ENCODE measurements at places on chromosomes 4 and X. TPM values are rescaled to one million over a fixed set of nuclear protein-coding genes. Genes with fewer than 3 reads are reported as not detected.

The FHDC1 gene
- 4.8 TPM for total RNA-seq

The HSD17B13 gene
- 0.60 TPM for total RNA-seq

The VEGFD gene
- total RNA-seq: 0.46 TPM

The TEX13C gene
- total RNA-seq: not detected

The ANXA10 gene
- total RNA-seq: not detected

The ADGRL3 gene
- total RNA-seq: 70.0 TPM

DNA sequence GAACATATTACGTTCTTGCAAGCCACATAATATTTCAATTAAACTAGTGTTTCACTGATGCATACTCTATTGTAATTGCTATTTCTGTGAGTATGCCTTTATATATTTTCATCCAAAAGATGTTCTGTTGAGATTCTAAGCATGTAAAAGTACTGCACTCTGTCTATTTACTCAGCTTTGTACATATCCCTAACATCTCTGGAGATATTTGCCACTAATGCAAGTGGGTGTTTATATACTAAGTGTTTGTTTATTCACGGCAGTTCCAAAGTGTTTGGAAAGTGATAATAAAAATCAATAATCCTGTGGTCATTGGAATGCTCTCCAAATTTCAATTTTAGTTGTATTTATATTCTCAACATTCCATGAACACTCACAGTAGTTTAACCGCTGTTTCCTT, 1989.0 kb downstream of the C4orf33 start:
- H3K27ac ChIP-seq: no peak overlapping the region
- H3K36me3 ChIP-seq: no peaks in the 10 kb centered on the region
- no peaks in the 10 kb centered on the region for H3K27me3 ChIP-seq
- H3K4me3 ChIP-seq: no peak overlapping the region
- no peak for DNase-seq

DNA sequence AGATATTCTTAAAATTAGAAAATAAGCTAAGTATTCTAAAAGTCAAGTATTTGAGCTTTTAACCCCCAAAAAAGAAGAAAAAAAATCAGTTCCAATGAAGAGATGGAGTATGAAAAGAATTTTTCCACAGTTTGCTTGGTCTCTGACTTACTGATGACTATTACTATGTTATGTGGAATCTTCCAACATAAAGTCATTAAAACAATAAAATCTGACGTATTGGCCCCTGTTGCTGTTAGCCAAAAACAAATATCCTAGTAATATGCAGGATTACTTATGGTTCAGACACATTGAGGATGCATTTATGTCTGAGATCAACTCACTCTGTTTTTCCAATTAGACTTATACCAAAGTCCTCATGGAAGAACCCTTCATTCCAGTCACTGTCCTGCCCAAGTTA, 517.2 kb upstream of the ADGRL3 start:
- H3K36me3 ChIP-seq: no peaks in the 10 kb centered on the region
- no peak overlapping the region for H3K27ac ChIP-seq
- no peak overlapping the region for H3K4me3 ChIP-seq
- H3K27me3 ChIP-seq: no peaks in the 10 kb centered on the region

- no peak overlapping the region for H3K27ac ChIP-seq
- H3K27me3 ChIP-seq: no peaks in the 10 kb centered on the region
- H3K36me3 ChIP-seq: peaks cover 22% of the 10 kb centered on the region
- no peaks in the 10 kb centered on the region for H3K4me1 ChIP-seq
Observed at GRCh38 chr4:82921795-82922194, 21.3 kb downstream of the THAP9 start.

- H3K27me3 ChIP-seq: no peaks in the 10 kb centered on the region
- no peak overlapping the region for H3K4me3 ChIP-seq
- no peak for DNase-seq
- no peak overlapping the region for H3K27ac ChIP-seq
Observed at GRCh38 chr4:52296341-52296740, 245.2 kb downstream of the SPATA18 start.

DNA sequence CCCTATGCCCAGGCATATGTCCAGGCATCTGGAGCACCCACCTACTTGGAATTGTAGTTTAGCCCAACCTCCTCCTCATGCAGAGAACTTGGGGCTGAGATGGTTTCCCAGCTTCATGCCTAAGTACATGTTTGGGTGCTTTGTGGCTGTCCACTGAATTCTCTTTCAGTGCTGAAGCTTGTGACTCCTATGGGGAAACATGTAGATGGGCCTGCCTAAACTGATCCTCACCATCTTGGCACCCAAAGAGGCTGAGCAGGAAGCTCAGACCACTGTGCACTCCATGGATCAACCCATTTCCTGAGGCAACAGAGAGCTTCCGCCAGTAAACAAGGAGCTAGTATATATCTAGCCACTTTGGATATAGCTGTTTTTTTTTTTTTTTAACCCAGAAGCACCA, 2733.7 kb downstream of the PCDH7 start:
- H3K4me1 ChIP-seq: no peaks in the 10 kb centered on the region
- no peak overlapping the region for H3K4me3 ChIP-seq
- DNase-seq: no peak
- no peak overlapping the region for H3K27ac ChIP-seq
- no peaks in the 10 kb centered on the region for H3K36me3 ChIP-seq

- no peaks in the 10 kb centered on the region for H3K27me3 ChIP-seq
- no peak for DNase-seq
- peaks cover 22% of the 10 kb centered on the region for H3K4me1 ChIP-seq
Observed at GRCh38 chr4:163566257-163566796, 71.8 kb downstream of the TMA16 start.

- DNase-seq: no peak
- H3K4me1 ChIP-seq: no peaks in the 10 kb centered on the region
- H3K27ac ChIP-seq: no peak overlapping the region
- no peak overlapping the region for H3K4me3 ChIP-seq
Observed at GRCh38 chr4:24010994-24011393, 121.1 kb upstream of the PPARGC1A start.

GRCh38 chrX:74372272-74372671, 49.0 kb upstream of the SLC16A2 start:
- no peaks in the 10 kb centered on the region for H3K27me3 ChIP-seq
- H3K27ac ChIP-seq: no peak overlapping the region
- no peak for DNase-seq
- H3K36me3 ChIP-seq: peaks cover 5% of the 10 kb centered on the region

DNA sequence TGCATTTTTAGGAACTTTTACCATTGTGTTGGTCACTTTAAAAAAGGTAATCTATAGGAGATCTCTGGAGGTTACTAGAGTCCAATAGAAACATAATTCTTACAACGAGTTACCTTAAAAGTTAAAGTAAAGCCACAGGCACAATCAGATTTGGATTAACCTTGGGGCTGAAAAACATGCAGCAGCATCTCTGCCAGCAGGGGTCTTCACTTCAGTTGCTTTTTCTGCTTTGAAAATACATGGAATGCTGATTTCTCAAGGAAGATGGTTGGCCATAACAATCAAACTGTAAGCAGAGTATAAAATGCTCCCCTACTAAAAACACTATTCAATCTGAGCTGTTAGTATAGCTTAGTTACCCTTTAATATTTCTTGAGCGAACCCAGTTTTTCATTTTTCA, 1072.3 kb upstream of the PCDH10 start:
- no peak overlapping the region for H3K27ac ChIP-seq
- DNase-seq: no peak
- H3K36me3 ChIP-seq: no peaks in the 10 kb centered on the region
- H3K4me1 ChIP-seq: no peaks in the 10 kb centered on the region
- no peaks in the 10 kb centered on the region for H3K27me3 ChIP-seq

GRCh38 chr4:101306764-101307615, 40.3 kb downstream of the PPP3CA start:
- H3K4me1 ChIP-seq: peaks cover 21% of the 10 kb centered on the region
- no peak overlapping the region for H3K4me3 ChIP-seq

DNA sequence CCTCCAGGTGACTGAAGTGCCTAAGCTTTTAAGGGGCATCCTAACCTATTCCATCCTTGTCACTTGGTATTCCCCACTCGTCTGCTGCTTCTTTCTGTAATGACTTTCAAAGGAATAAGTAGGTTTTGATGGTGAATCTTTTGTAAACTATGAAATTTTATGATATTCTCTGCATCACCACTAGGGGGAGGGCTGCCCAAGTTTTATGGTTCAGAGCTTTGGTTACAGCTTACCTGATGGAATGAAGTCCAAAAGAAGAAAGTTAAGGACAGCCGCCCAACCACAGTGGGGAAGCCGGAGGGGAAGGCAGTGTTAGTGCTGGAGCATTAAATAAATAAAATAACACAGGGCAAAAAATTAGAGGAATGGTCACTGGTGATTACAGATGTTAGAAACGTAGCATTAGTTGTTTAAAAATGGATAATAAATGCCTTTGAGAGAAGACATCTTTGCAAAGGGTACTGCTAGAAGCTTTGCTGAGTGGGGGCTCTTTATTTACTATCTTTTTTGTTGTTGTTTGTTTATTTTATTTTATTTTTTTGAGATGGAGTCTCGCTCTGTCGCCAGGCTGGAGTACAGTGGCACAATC, 204.9 kb downstream of the GBA3 start:
- no peak overlapping the region for H3K27ac ChIP-seq
- no peak overlapping the region for H3K4me3 ChIP-seq
- DNase-seq: peak; percentile 39
- H3K36me3 ChIP-seq: no peaks in the 10 kb centered on the region

- DNase-seq: peak; percentile 44
- no peaks in the 10 kb centered on the region for H3K36me3 ChIP-seq
- no peaks in the 10 kb centered on the region for H3K27me3 ChIP-seq
- H3K4me3 ChIP-seq: peak overlapping the region; percentile 86
- peaks cover 9% of the 10 kb centered on the region for H3K4me1 ChIP-seq
Observed at GRCh38 chr4:121696170-121696580, 605 bp downstream of the ANXA5 start.

DNA sequence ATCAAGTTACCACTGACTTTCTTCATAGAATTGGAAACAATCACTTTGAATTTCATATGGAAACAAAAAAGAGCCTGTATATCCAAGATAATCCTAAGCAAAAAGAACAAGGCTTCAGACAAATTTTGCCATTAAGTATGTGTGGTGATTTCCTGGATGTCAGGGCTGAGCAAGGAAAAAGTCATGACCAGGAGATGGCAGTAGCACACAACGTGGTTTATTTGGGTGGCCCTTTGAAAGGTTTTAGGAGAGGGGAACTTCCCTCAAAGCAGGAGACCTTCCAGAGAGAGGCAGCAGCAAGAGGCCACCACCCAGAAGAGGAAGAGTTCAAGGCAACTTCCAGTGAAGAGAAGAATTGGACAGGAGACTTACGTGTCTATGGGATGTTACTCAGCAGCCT, 18.1 kb upstream of the ZXDB start:
- no peak overlapping the region for H3K4me3 ChIP-seq
- H3K36me3 ChIP-seq: no peaks in the 10 kb centered on the region
- no peak overlapping the region for H3K27ac ChIP-seq
- DNase-seq: peak; percentile 39
- H3K27me3 ChIP-seq: no peaks in the 10 kb centered on the region
- H3K4me1 ChIP-seq: no peaks in the 10 kb centered on the region

- H3K36me3 ChIP-seq: no peaks in the 10 kb centered on the region
- H3K4me1 ChIP-seq: peaks cover 27% of the 10 kb centered on the region
- H3K27me3 ChIP-seq: no peaks in the 10 kb centered on the region
- DNase-seq: no peak
Observed at GRCh38 chr4:182826391-182826790, 90.8 kb downstream of the DCTD start.

DNA sequence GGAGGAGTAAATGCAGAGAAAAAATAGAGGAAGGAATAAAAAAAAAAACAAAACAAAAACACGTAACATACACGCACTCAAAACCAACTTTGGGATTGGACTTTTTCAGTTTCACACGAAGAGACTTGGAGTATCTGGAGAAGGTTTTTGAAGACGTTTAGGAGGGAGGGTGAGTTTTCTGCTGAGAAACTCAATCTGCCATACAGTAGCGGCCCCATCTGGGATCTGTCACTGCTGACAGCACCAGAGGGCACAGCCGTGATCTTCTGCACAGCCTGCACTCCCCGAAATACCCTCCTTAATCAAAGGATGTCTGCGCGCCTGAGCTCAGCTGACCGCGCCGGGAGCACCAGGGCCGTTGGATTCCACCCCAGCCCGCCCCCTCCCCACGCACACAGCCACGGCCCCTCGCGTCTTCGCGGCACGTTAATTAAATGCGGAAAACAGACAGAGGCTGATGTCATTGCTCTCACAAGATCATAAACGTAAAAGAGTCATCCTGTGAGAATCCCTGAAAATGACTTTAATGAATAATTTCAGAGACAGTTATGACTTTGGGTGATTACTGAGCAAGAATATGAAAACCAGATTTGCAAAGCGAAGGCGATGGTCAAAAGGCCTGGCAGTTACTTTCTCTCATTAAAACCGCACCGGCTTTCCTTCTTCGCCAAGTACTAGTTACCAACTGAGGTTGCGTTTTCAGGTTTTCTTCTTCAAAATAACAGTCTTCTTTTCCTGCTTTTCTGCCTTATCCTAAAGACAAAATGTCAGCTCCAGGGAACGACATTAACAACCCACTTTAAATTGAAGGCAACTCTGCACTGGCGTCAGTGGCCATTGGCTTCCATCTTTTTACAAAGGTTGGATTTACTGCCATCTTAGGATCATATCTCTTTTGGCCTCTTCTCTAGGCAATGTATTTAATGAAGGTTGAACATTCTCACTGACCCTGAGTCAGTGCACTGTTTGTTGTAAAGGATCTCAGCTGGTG, 10.6 kb downstream of the HAND2 start:
- no peak overlapping the region for H3K27ac ChIP-seq
- peaks cover 28% of the 10 kb centered on the region for H3K4me1 ChIP-seq
- H3K4me3 ChIP-seq: no peak overlapping the region
- no peaks in the 10 kb centered on the region for H3K36me3 ChIP-seq
- peak; percentile 50 for DNase-seq

DNA sequence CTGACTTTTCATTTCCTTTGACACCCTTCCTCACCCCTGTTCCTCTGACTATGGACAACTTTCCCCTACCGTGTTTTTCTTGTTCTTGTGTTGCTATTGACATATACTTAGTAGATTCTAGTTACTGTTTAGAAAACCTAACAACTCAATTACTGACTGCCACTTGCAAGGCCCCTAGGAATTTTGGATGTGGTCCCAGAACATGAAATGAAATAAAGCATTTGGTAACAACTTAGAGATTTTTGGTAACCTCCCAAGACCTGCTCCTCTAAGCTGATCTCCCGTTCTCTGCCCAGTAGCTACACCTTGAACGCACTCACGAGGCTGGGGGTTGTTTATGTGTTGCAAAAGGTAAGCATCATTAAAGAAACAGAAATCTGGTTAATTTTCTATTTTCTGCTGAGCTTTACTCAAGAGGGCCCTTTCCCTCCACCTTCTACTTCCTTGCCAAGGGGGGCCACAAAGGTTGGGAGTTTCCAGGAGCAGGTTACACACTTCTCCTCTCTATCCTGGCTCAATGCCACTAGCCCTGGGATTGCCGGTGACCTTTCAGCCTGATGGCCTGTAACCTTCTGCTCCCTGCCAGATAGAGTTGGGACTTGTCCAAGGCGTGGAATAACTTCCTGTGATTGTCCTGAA, 20.5 kb downstream of the GAB3 start:
- no peak overlapping the region for H3K4me3 ChIP-seq
- H3K36me3 ChIP-seq: no peaks in the 10 kb centered on the region
- no peak for DNase-seq
- no peak overlapping the region for H3K27ac ChIP-seq
- H3K27me3 ChIP-seq: no peaks in the 10 kb centered on the region

GRCh38 chr4:21413807-21414370, 534.7 kb downstream of the KCNIP4 start:
- no peak overlapping the region for H3K4me3 ChIP-seq
- no peaks in the 10 kb centered on the region for H3K4me1 ChIP-seq
- no peak for DNase-seq
- no peaks in the 10 kb centered on the region for H3K36me3 ChIP-seq

GRCh38 chr4:54085284-54085683, 14.7 kb upstream of the GSX2 start:
- no peak overlapping the region for H3K27ac ChIP-seq
- DNase-seq: no peak
- H3K4me1 ChIP-seq: no peaks in the 10 kb centered on the region
- peaks cover 47% of the 10 kb centered on the region for H3K27me3 ChIP-seq
- no peaks in the 10 kb centered on the region for H3K36me3 ChIP-seq
- no peak overlapping the region for H3K4me3 ChIP-seq

Data from neural progenitor cell (in vitro differentiated cells).